ENCODE measurements at places on chromosomes 7 and 10. TPM values are rescaled to one million over a fixed set of nuclear protein-coding genes. Genes with fewer than 3 reads are reported as not detected.

GRCh38 chr7:117972606-117973005, 99.4 kb upstream of the CTTNBP2 start:
- DNase-seq = no peak

DNA sequence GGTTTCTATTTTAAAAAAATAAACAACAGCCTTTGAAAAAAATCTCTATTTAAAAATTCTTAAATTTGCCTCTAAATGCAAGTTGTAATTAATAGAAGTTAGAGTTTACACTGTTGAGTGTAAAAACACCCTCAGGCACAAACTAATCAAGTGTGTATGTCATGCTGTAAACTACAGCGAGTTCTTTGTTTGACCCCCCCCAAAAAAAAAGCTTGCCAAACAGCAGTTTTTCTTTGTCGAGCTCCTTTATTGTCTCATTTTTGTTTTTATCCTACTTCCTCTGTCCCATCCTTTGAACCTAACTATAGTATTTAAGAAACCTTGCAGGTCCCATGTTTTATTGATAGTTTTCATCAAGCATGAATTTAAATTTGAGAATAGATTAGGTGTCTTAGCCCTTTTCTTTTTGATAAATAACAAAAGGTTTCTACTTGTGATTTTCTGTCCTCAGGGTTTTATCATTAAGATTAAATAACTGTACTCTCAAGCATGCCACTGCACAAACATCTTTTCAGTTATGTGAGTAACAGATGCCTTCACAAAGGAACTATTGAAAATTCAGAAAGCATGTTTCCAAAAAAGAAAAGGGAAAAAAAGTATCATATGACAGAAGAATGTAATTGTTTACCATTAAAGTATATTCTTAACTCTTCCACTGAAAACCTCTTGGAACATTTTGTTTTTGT, 176.0 kb downstream of the ARID5B start:
- no peak for DNase-seq

SPDYE1 gene
- 0.17 TPM for total RNA-seq

GNA12 gene
- 102 TPM for total RNA-seq

DNA sequence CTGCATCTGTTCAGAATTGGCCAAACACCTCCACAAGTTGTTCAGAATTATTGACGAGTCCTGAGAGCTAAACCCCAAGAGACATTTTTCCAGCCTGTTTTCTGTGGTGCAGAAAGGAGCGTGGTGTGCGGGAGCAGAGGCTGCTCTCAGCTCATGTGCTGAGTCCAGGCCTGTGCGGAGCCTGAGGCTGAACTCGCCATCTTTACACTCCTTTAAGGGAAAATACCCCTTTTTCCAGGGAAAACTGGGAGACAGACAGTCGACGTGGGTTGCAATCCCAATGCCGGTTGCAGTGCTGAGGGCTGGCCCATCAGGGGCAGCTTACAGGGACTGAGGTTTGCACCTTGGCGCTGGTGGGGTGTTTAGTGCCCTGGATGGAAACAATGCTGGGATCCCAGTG, 112.2 kb downstream of the ADARB2 start:
- no peak for DNase-seq

DNA sequence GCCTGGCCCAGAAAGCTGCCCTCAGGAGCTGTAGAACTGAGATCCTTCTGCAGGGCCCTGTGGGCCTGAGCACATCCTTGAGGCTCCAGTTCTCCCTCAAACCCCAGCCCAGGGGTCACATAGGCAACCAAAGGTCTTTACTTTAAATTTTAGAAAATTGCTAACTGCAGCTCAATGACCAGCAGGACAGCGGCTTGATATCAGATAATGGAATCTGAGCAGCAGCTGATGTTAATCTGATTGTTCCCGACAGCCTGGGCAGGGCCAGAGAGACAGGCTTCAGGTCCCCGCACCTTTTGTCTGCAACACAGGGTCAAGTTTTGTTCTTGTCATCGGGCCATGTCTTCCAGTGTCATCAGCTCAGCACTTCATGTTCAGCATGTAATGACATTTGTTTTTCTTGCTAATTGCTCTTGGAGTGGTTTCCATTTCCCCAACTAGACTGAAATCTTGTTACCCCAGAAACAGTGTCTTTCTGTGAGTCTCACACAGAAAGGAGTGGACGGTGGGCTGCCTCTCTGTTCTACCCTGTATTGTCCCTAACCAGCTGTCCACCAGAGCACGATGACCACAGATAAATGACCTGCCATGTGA, 91.0 kb downstream of the PAXIP1 start:
- DNase-seq = no peak

JAZF1 gene
- total RNA-seq = 37.4 TPM

GRCh38 chr7:131600085-131600881, 43.9 kb upstream of the PODXL start:
- DNase-seq = no peak

GRCh38 chr10:75293446-75293820, 57.7 kb upstream of the COMTD1 start:
- DNase-seq = no peak

DNA sequence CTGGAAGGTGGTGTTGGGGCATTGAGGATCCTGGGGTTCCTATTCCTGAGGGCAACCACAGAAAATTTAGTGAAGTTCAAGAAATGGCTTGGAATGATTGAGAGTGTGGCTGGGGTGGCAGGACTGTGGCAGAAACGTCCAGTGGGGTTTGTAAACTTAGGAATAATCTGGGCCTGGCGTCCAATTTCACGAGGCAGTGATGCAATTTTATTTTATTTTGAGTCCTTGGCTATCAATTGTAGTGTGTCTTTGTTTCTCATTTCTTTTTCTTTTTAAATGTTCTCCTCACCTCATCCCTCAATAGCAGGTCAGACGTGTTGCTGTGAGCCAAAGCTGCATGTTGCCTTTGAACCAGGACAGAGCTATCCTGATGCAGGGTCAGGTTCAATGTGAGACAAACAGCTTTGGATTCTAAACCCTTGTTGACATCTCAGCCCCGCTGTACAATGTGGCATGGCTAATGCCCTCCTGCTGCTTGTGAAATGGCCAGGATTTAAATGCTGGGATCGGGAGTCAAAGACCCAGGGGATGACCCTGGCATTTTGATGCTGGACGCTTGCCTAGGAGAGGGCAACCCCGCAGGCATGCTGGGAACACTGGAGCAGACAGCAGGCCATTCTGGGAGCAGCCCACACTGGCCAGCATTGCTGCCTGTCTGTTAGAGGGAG, 64.8 kb downstream of the RBM20 start:
- no peak for DNase-seq

- DNase-seq = no peak
Observed at GRCh38 chr7:123787220-123788007, 38.6 kb upstream of the WASL start.

ANKRD1 gene
- not detected for total RNA-seq

JMJD1C gene
- total RNA-seq = 66.9 TPM

DNA sequence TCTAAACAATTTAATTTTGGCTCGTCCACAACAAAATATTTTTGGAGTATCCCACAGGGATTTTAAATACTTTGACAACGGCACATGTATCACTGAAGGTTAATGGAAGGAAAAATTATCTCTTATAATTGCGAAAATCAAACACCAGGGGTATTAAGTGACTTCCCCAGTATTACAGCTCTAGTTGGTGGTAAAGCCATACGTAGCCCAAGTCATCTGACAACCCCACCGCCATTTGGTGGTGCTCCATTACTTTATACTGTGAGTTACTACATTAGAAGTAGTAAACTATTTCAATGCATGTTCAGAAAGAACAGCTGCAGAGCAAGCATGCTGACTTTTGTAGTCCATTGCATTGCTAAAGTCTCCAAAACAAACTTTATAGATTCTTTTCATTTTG, 179.7 kb downstream of the HGF start:
- DNase-seq = no peak
